ENCODE measurements at places on chromosomes 6 and 20.

- DNase-seq = no peak
Observed at GRCh38 chr20:1983301-1983700, 10.6 kb downstream of the PDYN start.

DNA sequence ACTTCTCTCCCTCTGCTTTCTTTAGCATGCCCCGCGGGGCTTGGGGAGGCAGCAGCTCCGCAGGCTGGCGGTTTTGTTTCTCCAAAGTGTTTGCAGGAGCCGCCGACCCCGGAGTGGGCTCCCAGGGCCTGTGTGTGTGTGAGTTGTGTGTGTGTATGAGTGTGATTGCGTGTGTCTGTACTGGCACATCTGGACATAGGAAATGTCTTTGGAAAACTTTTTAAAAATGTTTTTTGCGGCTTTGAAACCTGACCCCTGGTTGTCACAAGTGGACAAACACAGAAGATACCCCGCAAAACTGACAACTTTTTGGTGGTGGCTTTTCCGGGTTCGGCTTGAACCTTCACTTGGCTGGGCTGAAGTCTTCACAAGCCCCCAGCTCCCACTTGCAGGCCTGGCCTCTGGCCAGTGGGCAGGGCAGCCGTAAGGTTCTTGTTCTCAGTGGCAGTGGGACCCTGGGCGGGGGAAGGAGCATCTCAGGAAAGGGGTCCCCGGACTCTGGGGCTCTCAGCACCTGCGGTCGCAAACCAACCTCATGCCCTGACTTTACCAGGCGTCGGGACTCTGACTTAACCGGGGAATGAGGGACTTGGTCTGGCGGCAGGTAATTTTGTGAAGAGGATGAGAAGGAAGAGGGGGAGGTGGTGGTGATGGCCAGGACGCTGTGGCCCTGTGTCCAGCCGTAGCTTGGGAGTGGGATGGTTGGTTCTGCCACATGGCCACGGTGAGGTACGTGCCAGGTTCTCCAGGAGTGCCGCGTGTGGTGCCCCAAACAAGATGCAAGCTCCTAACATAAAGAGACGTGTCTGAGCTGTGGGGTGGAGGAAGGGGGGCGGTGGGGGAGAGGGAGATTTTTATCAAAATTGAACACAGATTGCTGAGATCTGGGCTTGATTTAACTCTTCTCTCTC is 619 bp downstream of the DAAM2 start:
- peak; percentile 21 for DNase-seq

DNA sequence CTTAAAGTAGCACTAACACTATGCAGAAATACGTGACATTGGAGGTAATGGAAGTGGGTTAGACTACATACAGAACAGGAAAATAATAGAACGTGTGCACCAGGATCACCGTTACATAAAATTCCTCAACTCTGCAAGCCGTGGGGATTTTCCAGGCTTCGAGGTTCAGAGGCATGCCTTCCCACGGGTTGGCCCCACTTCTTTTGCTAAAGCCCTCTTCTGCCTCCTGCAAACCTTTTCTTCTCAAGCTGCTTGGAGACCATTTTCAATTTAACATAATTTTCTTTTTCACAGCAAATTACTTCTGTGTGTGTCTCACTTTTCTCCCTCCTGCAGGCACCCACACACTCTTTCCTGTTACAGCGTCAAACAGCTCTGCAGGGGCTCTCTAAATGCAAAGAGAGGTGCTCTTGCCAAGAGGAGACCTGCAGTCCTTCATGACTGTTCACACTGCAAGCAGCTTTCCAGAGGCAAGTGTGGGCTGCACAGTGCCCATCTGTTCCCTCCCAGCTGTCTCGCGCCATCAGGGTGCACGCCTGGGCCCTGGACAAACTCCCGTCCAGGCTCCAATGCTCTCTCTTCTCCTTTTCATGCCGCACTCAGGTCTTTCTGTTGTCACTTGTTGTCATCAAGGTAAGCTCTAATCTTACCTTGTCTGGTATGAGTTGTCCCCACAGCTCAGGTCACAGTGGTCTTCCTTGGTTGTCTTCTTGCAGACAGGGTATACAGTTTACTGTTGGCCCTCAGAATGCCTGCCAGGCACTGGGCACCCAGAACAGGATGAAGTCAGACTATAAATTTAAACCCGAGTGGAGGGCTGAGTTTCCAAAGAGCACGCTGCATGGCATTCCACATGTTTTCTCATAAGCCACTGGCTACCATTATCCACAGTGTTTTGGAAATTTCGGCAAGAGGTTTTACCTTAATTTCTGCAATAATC is 164.8 kb upstream of the GGTLC1 start:
- no peak for DNase-seq

GRCh38 chr6:73857341-73857890 is 161.4 kb downstream of the CD109 start:
- no peak for DNase-seq

GRCh38 chr6:56146086-56146485 is 101.3 kb downstream of the COL21A1 start:
- DNase-seq = no peak

GRCh38 chr20:19947611-19948264 is 69.4 kb upstream of the NAA20 start:
- peak; percentile 79 for DNase-seq

DNA sequence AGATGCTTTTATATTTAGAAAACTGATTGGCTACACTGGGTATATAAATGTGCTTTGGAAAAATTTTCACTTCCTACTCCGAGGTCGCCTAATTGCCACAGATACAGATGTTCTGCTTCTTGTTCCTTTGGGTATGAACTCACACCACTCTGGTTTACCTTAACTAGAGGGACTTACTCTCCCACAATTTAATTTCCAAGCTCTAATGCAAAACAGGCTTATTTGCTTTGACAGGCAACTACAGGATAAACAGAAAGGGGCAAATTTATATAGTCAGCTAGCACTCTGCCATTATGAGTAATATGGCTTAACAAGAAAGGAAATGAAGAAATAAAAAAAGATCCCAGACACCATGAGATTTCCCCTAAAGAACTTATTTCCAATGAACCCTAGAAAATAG is 156.9 kb upstream of the ZFP64 start:
- no peak for DNase-seq

DNA sequence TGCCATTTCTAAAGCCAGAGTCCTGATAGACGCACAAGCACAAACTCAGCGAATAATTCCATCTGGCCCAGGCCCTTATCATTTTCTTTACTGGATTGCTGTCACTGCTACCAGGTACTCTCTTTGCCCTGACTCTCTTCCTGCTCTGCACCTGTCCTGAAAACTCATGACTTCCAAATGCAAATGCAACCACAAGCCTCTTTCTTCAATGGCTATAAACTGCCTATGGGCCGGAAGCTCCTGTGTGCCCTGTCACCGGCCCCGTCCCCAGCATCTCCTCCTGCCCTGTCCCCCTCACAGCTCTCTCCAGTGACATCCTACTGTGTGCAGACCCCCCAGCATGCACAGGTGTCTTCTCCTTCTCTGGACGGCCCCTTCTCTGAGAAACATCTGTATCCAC is 302.6 kb downstream of the GMDS start:
- DNase-seq = no peak

DNA sequence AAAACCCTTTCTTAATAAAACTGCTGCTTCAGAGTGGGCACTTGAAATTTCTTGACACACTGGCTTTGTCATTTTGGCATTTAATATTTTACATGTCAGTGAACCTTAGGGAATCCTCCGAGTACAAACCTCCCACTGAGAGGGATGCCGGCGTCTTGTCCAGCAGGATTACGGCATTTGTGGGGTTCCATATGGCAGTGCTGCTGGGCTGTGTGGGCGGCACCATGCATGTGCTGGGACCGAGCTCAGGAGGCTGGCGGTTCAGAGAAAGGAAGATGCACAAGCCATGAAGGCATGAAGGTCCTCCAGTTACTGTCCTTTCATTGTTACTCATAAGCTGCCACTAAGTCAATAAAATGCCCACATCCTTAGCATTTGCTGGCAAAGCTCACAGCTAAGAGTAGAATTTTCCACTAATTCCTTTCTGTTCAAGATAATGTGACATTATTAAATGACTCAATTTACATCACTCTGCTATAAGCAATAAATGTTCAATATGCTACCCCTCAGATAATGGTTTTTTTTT is 61.4 kb downstream of the LY86 start:
- no peak for DNase-seq

DNA sequence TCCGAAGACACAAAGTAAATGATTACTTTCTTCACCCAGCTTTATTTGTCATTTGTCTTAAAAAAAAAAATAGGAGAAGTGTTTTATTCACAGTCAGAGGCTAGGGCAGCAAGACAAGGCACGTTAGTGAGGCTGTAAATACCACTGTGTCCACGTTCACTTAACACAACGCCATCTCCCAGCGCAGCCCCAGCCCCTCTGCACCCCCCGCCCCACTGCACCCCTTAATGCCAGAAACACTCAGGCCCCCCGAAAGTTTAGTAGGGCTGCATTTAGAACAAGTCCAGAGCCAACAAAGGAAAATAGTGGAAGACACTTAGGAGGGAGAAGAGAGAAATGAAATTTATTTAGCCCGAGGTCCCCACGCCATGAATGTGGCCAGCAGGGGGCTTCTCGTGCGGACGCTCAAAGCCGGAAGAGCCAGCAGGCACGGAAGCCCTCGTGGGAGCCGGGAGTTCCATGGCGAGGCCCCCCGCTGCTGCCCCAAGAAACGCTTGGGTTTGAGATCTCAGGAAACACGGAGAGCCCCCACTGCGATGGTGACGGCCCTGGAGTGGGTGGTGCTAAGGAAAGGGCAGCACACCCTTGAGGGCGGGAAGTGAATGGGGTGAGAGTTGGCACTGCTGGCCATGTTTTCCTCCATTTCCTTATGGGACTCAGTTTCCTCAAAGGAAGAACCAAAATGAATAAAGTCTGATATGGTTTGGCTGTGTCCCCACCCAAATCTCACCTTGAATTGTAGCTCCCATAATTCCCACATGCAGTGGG is 50.2 kb downstream of the IYD start:
- DNase-seq = peak; percentile 67

DNA sequence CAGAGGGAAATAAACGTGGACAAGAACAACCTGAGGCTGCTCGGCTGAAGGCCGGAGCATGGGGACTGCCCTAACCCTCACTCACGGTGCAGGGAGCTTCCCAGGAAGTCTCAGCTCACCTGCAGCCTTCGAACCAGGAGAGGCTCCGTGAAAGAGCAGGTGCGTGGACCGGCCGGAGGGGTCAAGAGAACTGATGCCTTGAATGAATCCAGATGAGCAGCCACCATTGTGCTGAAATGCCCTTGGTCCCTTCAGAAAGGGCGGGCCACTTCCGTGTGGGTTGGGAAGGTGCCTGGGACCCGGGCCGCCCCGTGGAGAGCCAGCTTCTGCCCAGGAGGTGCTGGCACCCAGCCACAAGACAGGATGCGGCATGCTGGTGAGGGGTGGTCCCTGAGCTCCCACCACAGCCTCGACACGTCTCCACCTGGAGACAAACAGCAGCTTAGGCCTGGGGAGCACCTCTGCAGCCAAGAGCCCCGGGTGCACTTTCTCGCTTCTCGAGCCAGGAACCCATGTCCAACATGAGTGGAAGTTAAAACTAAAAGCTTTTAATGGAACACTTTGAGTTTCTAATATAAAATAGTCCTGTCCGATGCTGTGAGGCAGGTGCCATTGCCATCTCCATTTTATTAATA is 83.5 kb downstream of the TTLL2 start:
- DNase-seq = no peak

DNA sequence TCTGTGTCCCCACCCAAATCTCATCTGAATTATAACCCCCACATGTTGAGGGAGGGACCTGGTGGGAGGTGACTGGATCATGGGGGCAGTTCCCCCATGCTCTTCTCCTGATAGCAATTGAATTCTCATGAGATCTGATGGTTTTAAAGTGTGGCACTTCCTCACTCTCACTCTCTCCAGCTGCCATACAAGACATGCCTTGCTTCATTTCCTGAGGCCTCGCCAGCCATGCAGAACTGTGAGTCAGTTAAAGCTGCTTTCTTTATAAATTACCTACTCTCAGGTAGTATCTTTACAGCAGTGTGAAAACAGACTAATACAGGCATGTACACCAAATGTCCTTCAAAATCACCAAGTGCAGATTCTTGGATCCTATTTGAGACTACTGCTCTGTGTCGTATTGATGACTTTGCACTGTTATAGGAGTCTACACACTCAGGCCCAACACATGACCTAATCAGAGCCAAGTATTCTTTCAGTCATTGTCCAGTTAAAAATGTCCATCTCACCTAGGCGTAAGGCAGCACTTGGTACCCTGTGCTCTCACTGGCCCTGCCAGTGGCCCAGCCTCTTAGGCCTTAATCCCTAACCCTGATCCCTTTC is 52.8 kb upstream of the UST start:
- no peak for DNase-seq

DNA sequence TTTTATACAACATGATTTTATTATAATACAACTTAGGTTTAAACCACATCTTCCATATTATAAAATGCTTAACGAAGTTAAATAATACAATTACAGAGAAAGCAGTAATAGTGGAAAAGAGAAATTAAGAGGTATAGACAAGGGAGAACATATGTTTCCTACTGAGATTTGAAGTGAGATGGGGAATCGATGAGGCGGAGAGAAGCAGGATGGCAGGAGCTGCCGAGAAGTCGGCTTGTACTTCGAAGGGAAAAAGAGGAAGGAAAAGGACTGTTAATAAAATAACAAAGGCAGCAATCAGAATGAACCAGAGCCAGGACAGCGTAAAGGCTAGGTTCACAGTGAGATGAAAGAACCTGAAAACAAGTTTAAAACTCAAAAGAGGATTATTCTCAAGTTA is 15.4 kb downstream of the FBXL4 start:
- no peak for DNase-seq

All from fibroblast of upper back skin (primary cell).